HEK293T (cell line): ENCODE measurements at places on chromosomes 5 and 9.

- no peak for DNase-seq
Observed at GRCh38 chr9:130988905-130989304, 20.1 kb upstream of the LAMC3 start.

DNA sequence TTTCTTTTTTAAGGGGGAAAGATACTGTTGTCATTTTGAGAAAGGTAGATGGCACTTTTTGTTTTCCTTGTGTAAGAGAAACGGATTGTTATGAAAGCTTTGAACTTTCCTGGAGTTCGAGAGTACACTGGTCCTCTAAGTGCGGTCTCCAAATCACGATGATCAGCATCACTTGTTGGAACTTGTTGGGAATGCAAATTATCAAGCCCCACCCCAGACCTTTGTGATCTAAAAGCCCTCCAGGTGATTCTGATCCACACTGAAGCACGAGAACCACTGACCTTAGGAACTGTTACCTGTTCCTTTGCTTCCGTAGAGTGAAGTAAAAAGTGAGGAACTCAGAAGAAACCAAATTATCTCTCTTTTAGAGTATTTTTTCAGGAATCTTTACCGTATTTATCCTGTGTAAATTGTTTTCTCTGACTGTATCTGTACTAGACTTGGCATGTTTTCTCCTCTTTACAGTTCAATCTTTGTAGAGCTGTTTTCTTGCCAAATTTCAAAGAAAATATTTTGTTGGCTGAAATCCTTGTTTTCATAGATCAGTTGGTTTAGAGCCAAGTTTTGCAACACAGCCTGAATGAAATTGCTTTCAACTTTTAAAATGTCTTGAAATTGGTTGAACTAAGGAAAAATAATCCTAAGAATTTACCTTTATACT lies 4.0 kb downstream of the MAT2B start:
- DNase-seq: peak; percentile 16

GRCh38 chr5:142590451-142591231 lies 95.2 kb downstream of the FGF1 start:
- no peak for DNase-seq

DNA sequence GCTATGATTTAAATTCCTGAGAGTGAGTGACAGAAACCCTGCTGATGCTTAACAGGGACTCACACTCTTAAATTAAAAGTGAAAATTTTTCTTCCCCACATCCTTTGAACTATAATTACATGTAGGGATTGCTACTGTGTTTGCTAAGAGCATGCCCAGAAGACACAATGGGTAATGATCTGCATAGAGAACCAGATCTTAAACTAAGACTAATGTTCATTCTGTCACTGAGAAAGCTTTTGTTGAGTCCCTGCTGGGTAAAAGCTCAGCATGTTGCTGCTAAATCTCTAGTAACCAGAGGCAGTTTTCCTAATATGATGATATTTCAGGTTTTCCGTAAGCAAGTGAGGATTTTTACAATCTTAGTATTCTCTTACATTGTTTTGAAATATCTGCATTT lies 424.8 kb upstream of the SMC2 start:
- no peak for DNase-seq

- no peak for DNase-seq
Observed at GRCh38 chr5:3943859-3944258, 348.2 kb downstream of the IRX1 start.

DNA sequence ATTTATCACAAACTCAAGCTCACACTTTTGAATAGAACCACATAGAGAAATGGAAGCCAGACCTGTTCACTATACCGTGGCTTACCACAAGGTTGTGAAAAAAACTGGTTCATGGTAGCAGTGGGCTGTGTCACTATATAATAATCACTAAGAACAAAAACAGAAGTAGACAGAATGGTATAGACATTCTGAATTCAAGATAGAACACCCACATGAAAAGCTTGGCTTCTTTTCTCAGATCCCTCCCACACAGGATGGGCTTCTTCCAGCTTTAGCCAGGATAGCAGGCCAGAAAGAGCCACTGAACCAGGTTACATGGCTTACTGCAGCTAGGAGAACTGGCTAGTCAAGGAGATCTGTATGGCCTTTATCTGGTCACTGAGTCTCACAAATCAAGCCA lies 6.1 kb upstream of the NRG2 start:
- DNase-seq: no peak

GRCh38 chr5:81166430-81166829 lies 66.7 kb upstream of the CKMT2 start:
- no peak for DNase-seq

- DNase-seq: no peak
Observed at GRCh38 chr5:104643320-104643719, 1080.7 kb upstream of the NUDT12 start.

DNA sequence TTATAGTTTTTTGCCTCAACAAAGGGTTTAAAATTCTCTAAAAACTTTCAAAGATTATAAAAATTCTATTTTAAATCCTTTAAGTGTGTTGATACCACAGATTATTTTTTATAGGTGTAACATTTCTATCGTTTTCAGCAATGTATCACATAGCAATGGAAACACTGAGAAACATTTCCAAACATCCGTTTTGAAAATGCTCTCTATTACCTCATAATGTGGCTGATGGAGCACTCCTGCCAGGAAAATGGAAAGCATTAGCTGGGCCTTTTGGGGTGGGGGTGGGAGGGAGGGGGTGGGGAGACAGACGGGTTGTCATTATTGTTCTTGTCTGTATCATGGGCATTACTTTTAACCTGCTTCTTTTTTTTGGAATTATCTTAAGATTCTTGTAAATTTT lies 516.5 kb downstream of the ACTL7B start:
- no peak for DNase-seq

- no peak for DNase-seq
Observed at GRCh38 chr5:87899721-87900131, 368.9 kb downstream of the TMEM161B start.

DNA sequence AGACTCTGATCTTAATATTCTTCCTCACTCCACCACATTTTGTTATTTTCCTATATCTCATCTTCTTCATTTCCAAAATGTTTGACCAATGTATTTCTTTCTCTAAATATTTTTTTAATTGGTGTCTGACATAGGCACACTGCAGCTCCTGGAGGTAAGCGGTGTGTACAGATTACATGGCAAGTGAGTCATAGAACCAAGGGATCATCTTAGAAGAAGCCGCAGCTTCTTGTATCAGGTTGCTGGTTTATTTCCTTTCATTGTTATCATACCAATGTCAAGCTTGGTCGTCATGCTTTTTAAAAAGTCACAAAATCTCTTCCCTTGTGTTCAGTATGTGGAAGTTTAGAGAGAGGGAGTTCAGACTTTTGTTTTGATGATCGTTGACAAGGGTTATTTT lies 526.1 kb upstream of the CDH18 start:
- DNase-seq: no peak

DNA sequence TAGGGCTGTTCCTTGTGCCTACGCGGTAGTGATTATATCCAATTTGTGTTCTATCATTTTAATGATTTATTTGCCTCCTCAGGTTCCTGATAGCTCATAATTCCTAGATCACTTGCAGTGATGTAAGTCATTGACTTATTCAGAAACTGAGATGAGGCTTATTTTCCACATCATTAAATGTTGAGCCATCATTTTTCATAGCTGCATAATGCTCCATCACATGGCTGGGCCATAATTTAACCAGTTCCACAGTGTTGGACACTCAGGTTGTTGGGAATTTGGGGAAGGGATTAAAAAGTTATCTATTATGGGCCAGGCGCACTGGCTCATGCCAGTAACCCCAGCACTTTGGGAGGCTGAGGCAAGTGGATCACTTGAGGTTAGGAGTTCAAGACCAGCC lies 35.8 kb upstream of the HMCN2 start:
- no peak for DNase-seq

GRCh38 chr5:9850456-9850855 lies 220.3 kb upstream of the TAS2R1 start:
- DNase-seq: no peak

DNA sequence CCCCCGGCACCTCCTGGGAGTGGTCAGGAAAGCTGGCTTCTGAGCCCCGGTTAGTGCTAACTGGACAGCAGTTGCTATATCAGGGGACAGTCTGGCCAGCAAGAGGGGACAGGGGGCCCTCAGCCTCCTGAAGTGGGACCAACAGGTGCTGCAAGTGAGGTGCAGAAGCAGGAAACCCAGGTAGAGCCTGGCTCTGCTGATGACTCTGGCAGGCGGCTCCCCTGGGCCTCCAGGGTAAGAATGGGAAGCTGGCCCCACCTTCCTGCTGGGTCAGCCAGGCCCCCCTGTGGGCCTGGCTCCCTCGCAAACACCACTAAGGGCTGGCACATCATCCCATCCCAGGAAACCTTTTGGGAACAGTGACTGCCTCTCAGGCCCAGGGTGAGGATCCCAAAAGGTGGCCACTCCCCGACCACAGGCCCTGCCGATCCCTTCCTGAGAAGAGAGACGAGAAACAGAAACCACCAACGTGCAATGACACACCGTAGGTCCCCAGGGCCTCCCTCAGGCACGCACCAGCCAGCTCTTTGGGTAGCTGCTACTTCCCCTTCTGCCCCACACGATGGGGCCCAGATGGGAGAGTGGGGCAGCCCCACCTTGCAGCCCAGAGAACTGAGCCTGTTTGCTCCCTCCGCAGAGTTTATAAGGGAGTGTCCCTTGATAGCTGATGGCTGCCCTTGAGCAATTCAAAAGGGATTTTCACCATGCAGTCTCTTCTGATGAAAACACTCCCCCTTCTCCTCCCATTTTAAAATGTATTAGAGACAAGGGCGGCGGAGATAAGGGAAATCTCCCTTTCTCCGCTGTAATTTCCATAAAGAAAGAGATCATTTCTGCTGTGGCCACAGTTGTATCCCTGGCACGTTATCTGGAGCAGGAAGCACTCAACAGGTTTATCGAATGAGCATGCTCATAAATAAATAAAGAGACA lies 76.8 kb downstream of the STK10 start:
- peak; percentile 31 for DNase-seq

GRCh38 chr5:39584927-39585326 lies 160.1 kb upstream of the DAB2 start:
- DNase-seq: no peak

- no peak for DNase-seq
Observed at GRCh38 chr5:10567781-10568321, 4.0 kb downstream of the ANKRD33B start.

DNA sequence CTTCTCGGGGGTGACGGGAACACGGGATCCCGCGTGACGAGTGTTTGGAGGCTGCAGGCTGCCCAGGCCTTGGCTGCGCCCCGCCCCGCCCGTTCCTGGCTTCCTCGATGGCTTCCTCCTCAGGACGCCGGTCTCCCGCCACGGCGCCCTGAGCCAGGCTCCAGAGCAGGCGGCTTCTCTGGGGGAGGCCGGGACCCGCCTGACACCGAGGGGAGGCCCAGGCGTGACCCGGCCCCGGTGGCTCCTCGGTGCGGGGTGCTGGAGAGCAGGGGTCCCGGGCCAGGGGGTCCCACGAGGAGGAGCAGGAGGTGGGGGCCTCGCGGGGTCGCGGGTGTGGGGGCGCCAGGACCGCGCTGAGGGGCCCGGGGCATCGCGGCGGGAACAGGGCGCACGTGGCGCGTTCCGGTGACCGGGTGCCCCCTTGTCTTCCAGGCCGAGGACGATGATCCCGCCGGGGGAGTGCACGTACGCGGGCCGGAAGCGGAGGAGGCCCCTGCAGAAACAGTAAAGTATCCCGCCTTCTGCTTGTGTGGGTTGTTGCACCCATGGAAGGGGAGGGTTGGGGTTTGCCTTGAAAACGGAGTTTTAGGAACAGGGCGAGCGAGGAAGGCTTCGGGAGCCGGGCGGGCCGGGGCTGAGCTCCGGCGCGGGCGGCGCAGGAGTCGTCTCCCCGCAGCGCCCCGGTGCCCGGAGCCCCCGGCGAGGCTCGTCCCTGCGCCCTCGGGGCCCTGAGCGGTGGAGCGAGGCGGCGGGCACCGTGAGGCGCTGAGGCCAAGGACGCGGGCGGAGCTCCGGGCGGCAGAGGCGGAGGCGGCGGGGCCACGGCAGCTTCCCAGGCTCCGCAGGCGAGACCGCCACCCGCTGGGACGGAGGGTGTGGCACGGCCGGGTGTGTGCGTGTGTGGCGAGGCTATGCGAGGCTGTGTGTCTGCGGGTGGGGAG lies 22.2 kb downstream of the AHRR start:
- peak; percentile 79 for DNase-seq

DNA sequence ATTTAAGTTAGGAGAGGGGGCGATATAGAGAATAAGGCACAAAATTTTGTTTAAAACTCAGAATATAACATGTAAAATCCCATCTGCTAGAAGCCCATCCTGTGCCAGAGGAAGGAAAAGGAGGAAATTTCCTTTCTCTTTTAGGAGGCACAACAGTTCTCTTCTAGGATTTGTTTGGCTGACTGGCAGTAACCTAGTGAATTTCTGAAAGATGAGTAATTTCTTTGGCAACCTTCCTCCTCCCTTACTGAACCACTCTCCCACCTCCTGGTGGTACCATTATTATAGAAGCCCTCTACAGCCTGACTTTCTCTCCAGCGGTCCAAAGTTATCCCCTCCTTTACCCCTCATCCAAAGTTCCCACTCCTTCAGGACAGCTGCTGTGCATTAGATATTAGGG lies 18.3 kb downstream of the MOCS2 start:
- no peak for DNase-seq

DNA sequence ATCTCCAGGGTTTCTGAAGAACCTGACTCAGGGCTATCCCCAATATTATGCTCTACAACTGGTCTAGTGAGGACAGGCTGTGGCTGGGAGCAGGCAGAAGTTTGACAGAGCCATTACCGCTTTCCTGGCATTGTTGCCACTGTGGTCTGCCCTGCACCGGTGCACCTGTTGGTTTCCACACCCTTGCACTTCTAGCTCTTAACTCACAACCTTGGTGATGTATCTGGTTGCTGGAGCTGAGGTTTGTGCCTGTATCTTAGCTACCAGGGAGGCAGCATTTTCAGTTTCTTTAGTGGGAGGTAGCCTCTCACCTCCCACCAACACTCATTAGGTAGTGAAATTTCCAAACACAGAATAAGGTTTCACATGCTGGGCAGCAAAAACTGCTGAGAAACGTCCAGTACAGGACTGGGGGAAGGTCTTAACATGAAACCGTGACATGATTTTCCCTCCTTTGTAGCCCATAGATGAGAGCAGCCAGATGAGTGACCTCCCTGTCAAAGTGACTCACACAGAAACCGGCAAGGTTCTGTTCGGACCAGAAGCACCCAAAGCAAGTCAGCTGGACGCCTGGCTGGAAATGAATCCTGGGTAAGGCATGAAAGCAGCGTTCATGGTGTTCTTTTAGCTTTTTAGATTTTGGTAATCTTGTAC lies 57.7 kb downstream of the SMARCA2 start:
- DNase-seq: no peak

DNA sequence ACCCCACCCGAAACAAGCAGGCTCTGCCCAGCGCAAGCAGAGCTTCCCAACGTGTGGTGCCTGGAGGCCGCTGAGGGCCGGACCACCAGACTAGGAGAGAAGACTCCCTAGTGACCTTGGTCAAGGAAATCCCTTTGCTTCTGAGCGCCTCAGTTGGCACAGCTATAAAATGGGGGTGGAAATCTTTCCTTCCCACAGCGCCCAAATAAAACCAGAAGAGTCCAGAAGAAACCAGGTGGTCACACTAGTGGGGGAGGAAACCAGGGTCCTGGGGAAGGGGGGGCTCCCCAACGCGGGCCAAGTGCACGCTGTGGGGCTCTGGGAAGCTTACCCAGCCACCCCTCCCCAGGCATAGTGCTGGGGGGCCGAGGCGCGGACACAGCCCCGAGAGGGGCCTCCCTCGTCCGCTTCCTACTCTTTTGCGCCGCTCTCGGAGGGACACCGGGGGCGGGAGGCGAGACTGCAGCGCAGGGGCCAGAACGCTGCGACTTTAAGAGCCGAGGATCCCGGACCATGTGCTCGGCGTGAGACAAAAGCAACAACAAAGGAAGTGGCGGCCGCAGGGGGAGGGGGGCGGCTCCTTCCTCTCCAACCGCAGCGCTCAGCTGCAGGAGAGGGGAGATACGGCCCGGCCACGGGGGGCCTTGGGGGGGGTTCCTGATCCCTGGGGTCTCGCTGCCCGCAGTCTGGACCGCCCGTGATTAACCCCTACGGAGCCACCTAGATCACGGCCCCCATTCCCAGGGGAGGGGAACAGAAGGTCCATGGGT lies 885 bp downstream of the RNF44 start:
- peak; percentile 80 for DNase-seq
